ENCODE measurements at places on chromosomes 13 and 19.

GRCh38 chr13:48487968-48488367 is 44.9 kb downstream of the RCBTB2 start:
- no peak for DNase-seq

- no peak for DNase-seq
Measured at GRCh38 chr13:59340581-59340980, 823.1 kb downstream of the DIAPH3 start.

DNA sequence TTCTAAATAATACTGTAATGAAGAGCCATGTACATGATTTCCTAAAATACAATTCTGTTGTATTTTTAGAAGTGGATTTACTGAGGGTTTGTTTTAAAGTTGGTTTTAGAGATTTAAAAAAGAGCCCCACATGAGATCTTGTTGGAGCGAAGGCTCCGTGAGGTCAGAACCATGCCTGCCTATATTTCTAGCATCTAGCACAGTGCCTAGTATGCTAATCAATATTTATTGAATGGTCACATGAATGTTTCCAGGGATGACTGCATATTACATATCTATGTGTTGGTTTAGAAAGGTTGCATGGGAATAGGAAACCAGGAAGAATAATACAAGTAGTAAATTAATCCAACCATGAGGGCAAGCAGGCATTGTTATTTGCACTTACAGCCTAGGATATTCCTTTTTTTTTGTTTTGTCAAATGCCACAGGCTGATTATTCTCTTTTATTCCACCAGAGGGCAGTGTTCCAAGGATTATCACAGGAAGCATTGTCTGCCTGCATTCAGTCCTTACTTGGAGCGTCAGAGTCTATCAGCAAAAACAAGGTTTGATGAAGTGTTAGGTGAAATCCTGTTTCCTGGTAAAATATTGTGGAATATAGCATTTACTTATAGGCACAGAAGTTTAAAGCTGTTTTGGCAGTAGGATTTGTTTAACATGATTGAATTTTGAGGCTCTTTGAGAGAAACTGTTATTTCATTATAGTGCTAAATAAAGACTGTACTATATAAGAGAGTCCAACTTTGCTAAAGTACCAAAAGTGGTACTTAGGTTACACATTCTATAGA is 46.8 kb downstream of the COG3 start:
- no peak for DNase-seq

- DNase-seq = no peak
Measured at GRCh38 chr13:69287050-69287698, 820.5 kb upstream of the ATXN8OS start.
